ENCODE measurements at places on chromosomes 7 and 10.

DNA sequence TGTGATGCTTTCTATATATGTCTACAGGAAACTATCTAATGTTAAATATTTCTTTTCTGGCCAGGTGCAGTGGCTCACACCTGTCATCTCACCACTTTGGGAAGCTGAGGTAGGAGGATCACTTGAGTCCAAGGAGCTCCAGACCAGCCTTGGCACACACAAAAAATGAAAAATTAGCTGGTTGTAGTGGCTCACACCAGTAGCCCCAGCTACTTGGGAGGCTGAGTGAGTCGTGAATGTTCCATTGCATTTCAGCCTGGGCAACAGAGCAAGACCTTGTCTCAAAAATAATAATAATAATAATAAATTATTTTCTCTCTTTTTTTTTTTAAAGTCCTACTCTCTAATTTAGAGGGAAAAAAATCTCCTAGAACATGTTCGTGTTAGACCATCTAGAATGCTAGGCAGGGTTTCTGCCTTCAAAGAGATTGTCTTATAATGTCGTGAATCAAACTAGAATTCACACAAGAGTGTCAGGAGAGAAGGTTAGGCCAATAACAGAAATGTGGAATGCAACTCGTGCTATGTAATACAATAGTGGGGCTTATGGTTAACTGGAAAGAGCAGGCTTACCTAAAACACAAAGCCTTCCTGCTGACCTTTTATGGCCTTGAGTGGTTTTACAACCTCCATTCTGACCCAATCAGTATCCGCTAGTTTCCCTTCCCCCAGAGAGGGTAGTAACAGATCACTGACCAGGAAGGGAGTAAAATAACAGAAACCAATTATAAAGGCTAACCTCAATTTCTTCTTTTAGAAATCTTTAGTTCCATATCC, 46.3 kb downstream of the MYOF start:
- peak; percentile 54 for DNase-seq

- peak; percentile 93 for DNase-seq
These were observed 120.7 kb downstream of the TES start for GRCh38 chr7:116331020-116331419.

DNA sequence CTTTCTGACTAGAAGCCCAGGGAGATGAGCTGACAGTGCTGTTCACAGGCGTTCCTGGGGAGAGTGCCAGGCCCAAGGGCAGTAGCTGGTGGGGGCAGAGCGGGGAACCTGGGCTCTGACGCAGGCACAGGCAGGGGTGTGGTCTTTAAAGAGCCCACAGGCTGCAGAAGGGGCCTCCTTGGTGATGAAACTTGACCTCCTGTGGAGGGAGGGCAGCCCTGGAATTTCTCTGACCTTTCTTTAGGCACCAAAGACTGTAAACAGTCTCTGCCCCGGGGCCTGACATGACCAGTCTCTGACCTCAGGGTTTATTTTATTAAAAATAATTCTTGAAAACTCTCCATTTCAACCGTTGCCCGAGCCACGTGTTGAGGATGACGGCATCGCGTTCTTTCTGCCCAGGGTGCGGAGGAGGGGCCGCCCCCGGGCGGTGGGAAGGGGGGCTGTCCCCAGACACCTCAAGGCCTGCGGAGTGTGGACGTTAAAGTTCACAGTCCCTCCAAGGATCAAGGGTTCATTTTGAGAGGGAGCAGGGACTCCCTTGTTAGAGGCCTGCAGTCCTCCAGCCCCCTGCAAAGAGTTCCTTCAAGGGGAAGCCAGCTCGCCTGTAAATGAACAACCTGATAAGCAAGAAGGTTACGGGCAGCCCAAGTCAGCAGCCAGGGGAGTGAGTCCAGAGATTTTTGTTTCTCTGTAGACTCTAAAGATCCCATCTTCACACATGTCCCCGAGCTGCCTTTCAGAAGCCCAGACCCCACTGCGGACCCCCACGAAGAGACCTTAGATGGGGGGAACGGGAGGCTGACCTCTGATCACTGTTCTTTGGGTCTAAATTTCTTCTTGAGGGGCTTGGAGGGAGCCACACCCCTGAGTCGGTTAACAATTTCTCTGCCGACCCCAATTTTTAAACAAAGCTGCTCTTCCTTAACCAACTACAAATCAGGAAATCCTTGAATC, 128.9 kb downstream of the VIPR2 start:
- peak; percentile 56 for DNase-seq

- DNase-seq: peak; percentile 16
These were observed 4.6 kb downstream of the TRPV6 start for GRCh38 chr7:142880876-142881505.

DNA sequence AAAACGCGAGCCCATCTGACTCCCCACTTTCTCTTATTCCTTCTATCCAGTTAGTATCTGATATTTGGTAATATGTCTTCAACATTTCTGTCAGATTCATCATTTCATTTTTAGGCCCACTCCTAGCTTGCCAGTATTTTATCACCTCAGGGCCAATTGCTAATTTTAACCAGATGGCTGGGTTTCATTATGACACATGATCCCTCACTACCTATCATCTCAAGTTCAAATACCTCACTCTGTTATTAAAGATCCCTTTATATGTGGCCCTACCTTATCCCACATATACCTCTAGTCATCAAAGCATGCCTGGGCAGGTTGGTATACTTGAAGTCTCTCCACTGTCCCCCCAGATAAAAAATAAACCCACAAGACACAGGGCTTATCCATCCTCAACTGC, 104.9 kb downstream of the RNLS start:
- peak; percentile 54 for DNase-seq

DNA sequence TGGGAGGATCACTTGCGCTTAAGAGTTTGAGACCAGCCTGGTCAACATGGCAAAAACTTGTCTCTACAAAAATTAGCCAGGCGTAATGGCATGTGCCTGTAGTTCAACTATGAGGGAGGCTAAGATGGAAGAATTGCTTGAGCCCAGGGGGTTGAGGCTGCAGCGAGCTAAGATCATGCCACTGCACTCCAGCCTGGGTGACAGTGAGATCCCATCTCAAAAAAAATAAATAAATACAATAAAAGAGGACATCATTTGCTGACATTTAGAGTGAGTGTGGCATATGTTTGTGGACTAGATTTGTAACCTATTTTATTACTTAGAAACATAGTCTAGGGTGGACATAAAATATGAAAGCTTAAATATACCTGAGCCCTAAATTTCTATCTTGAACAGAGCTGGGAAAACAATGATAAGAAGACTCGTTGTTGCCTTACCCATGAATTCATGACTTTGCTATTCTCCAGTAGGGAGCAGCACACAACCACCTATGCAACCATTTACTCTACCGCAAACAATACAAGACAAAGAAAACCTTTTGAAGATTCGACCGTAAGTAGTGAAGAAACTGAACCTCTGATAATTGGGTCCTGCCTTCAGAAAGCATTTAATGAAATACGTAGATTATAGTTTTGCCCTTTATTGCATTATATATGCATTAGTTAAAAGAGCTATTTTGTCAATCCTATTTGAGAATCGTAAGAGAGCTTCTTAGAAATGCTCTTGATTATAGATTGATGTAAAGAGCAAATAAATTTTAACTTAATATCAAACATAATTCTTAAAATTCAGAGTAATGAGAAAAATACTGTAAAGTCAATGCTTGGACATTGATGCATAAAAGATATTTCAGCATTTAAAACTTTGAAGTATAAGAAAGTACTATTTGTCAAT, 83.5 kb downstream of the GNAT3 start:
- DNase-seq: peak; percentile 64

DNA sequence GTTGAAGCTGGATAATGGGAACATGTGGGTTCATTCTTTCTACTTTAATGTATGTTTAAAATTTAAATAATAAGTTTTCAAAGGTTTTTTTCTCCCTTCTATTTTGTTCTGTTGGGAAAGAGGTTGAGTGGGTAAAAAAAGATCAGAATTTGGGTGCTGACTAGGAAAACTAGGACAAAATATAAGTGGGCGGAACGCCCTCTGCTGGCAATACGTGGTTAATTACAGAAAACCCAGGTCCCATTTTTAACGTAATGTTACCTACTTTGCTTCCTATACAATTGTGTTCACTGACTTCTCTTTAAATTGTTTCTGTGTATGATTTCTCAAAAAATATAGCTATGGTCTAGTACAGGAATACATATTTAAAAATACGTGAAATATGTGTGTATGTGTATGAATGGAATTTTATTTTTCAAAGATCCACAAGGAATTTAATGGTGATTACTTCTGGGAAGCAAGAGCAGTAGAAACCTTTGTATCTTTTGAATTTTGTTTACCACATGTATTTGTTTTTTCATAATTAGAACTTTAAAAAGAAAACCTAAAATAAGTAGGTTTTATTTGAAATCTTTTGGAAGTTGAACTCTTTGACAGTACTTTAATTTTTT, 8.7 kb downstream of the ECD start:
- peak; percentile 38 for DNase-seq

- peak; percentile 41 for DNase-seq
These were observed at the start of gene ELAPOR2 for GRCh38 chr7:87059525-87060287. Gene ELAPOR2, minus strand, starts transcription at chr7:87059654. Its CDS starts 141 bp downstream, at chr7:87059513.

GRCh38 chr10:75070476-75070875, 41.0 kb upstream of the SAMD8 start:
- DNase-seq: no peak

DNA sequence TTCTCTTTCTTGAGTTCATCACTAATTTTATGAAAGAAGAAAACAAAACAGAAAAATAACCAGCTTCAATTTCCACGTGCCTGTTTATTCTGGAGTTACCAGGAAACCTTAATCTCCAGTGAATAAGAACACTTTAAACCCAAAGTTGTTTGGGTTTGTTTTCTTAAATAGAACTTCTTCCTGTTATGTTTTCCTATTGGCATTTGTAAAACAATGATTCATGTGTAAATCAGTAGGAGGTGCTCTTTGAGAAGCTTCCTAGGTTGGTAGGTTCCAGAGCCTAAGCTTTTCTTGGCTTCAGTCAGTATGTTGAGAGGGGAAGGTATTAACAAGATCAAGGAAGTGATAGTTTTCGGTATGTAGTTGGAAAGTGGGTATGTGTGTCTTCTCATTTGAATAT, 119.0 kb downstream of the BICC1 start:
- DNase-seq: peak; percentile 46

- no peak for DNase-seq
These were observed 41.8 kb downstream of the CHST3 start for GRCh38 chr10:72006026-72006425.

GRCh38 chr7:9231630-9232121, 798.3 kb downstream of the NXPH1 start:
- DNase-seq: peak; percentile 1

DNA sequence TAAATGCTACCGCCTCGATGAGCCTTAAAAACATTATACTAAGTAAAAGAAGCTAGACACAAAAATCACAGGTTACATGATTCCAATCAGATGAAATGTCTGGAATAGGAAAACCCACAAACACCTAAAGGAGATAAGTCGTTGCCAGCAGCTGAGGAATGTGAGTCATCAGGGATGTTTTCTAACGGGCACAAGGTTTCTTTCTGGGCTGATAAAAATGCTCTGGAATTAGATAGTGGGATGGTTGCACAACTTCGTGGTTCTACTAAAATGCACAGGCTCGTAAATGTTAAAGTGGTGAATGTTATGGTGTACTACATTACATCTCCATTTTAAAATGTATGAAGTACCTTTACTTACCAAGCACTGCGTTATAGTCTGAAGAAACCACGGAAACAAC, 9.7 kb downstream of the ABLIM1 start:
- peak; percentile 78 for DNase-seq

- peak; percentile 42 for DNase-seq
These were observed 77.3 kb downstream of the CDC14C start for GRCh38 chr7:49001610-49002033.

DNA sequence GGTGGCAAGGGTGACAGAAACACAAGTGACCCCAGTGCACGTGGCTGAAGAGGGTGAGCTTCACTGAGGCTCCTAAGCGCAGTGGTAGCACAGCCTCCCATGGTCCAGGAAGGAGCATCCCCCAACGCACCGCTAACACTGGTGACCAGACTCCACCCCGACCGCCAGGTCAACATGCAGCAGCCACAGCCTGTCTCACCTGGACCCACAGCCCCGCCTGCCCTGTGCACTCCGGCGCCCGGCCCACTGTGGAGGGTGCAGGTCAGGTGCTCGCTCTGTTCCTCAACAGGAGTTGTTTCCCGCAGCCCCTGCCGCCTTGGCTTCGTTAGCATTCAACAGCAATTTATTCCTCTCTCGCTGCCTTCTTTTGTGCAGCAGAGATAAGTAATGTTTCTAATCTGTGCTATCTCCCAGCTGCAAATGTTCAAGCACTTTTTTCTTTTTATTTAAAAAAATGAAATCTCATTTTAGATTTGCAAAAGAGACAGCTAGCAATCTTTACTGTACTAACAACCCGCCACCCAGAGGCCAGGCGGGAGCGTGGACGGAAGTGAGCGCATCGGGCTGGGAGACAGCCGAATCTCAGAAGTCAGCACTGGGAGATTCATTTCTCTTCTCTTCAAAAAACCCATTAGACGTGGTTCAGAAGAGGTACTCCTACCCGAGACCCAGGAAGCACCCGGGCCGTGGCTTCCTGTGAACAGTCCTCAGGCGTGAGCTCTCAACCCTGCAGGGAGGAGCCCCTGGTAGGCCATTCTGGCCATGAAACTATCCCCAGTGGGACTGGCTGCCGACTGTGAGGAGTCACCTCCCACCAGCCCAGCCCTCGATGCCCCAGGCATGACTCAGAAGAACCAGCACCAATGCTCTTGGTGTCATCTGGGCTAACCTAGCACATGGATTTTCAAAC, 133.4 kb downstream of the MAD1L1 start:
- DNase-seq: no peak

- no peak for DNase-seq
These were observed 34.9 kb upstream of the WAPL start for GRCh38 chr10:86556532-86556931.

GRCh38 chr7:106655703-106656498, 5.1 kb downstream of the CCDC71L start:
- DNase-seq: no peak

- DNase-seq: peak; percentile 35
These were observed 6.1 kb upstream of the CPA4 start for GRCh38 chr7:130286881-130287280.

DNA sequence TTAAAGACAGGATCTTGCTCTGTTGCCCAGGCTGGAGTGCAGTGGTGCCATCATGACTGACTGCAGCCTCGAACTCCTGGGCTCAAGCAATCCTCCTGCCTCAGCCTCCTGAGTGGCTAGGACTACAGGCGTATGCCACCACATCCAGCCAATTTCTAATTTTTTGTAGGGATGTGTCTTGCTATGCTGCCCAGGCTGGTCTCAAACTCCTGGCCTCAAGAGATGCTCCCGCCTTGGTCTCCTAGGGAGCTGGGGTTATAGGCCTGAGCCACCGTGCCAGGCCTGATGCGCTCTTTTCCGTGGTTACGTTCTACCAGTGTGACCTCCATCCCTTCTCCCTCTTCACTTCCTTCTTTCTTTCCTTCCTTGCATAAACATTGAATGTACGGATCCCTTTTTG, 34.2 kb upstream of the IL15RA start:
- DNase-seq: no peak

GRCh38 chr10:97943294-97943693, 87.1 kb downstream of the CRTAC1 start:
- no peak for DNase-seq

DNA sequence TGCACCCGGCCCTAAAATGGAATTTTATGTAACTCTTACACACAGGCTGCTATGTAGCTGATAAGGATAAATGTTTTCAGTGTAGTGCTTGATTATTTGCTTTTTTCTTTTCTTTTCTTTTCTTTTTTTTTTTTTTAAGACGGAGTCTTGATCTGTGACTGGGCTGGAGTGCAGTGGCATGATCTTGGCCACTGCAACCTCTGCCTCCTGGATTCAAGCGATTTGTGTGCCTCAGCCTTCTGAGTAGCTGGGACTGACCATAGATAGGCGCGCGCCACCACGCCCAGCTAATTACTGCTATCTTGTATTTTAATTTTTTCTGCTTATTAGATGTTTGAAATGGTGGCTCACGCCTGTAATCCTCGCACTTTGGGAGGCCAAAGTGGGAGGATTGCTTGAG, 3.4 kb downstream of the RABGEF1 start:
- DNase-seq: no peak

Data from RPMI7951 (cell line).